ENCODE measurements at places on chromosomes 2 and 18. TPM values are rescaled to one million over a fixed set of nuclear protein-coding genes. Genes with fewer than 3 reads are reported as not detected.

Gene LRP1B
- total RNA-seq, result not detected

Gene CXCR1
- 0.53 TPM for total RNA-seq

- DNase-seq, result no peak
Observed at GRCh38 chr2:168060986-168061750, 186.2 kb downstream of the STK39 start.

- no peak for DNase-seq
Observed at GRCh38 chr2:240231838-240232244, 91.4 kb upstream of the OTOS start.
